ENCODE measurements at places on chromosomes 11 and 22. TPM values are rescaled to one million over a fixed set of nuclear protein-coding genes. Genes with fewer than 3 reads are reported as not detected.
A peak's percentile ranks its signal among the peaks of the same experiment; 100 is the strongest.

DNA sequence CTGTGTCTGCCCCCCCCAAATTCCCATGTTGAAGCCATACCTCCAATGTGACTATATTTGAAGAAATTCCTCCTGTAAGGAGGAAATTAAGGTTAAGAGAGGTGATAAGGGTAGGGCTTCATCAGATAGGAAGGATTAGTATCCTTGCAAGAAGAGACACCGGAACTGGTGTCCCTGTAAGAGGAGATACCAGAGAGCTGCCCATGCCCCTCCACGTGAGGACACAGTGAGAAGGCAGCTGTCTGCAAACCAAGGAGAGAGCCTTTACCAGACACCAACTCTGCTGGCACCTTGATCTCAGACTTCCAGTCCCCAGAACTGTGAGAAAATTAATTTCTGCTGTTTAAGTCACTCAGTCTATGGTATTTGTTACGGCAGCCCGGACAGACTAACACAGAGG lies 109.3 kb downstream of the ARFGAP2 start:
- DNase-seq: no peak

DNA sequence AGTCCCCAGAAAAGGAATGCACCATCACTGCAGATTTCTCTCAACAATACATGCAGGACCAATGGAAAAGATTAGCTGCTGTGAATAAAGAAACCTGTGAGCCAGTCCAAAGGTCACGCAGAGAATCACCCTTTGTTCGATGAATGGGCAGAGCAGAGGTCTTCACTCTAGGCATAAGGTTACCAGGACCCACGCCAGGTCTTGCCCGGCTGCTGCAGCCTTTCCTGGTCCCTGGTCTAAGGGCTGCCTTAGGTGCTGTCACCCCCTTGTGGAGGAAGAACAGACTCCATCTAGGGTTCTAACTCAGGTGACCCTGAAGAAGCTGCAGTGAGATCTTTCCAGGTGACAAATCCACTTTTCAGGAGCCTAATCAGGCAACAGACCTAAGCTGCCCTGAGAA lies 29.0 kb upstream of the NAP1L4 start:
- peak; percentile 21 for DNase-seq

Gene RNF215
- 20.5 TPM for total RNA-seq

Gene APOL1
- total RNA-seq: not detected

DNA sequence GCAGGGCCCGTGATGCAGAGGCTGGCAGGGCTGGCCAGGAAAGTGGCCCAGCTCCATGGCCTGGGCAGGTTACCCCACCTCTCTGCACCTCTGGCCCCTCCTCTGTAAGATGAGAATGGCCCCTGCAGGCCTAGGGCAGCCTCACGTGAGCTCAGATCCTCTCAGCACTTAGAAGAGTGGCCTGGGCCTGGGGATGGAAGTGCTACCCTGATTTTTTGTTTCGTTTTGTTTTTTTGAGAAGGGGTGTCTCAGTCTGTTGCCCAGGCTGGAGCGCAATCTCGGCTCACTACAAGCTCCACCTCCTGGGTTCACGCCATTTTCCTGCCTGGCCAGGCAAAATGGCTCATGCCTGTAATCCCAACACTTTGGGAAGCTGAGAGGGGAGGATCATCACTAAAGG lies 982 bp downstream of the APOBEC3H start:
- DNase-seq: peak; percentile 36

DNA sequence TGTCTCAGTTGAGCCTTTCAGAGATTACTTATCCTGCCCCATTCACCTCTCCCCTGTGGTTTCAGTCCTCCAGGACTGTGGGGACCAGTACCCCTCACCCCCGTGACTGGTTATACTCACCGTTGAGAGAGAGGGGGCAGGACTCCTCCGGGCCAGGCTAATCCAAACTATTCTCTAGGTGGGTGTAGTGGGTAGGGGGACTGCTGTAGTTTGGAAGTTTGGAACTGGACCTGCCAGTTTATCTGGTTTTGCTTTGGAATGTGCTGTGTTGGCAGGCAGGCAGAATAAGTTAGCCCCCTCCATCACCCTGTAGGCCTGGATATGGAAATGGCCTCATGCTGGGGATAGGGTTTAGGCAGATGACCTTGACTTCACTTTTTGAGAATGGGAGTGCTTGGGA lies 13.5 kb downstream of the TEAD1 start:
- DNase-seq: no peak

DNA sequence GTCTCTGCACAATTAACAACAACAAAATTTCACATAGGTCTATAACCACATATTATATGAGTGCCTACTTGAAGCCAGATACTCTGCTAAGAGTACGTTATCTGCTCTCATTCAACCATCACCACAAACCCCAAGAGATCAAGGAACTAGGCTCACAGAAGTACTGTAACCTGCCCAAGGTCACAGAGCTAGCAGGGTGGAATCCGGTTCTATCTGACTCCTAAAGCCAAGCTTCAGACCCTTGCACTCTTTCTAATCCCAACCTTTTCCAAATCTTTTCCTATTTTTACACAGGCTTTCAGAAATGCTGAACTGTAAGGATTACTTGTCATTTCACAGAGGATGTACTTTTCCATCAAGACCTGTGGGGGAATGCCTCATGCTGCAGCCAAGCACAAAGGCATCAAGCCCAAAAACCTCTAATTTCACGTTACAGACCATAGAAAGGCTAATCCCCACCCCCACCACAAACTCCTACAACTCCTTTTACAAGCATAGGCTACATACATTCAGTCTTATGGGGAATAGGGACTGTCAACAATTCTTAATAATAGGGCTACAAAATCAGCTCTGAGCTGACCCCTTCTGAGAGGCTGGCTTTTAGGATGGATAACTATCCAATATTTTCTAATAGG lies 927 bp downstream of the PRCP start:
- DNase-seq: peak; percentile 28

DNA sequence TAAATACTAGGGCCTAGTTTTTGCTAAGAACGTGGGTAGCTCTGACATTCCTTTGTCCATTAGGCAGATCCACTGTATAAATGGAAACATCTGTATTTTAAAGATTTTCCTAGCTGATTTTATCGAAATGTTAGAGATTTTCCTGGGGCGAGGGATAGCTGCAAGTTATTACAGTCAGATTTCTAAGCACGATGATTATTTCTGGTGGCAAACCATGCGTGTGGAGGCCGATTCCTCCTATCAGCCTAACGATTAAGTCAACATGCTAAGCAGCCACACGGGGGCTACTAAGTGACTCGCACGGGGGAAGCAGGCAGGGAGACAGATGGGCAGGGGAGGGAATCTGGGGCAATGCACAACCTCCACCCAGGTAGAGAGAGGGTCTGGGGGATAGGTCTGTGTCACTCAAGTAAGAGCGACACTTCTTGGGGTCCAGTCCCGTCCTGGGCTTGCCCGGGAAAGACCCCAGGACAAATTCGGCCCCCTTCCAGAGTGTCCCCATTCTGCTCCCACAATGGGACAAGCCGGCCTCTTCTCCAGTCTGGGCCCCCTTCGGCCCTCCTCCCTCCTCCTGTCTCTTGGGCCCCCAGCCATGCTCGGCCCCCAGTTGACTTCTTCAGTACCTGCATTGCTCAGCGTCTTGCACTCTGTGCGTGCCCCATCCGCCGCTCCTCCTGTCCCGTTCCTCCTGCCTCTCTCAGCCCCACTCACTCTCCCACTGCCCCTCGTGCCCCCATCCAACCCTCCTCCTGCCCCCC lies 571 bp downstream of the C11orf24 start:
- DNase-seq: peak; percentile 61

Gene LPXN
- 0.78 TPM for total RNA-seq

DNA sequence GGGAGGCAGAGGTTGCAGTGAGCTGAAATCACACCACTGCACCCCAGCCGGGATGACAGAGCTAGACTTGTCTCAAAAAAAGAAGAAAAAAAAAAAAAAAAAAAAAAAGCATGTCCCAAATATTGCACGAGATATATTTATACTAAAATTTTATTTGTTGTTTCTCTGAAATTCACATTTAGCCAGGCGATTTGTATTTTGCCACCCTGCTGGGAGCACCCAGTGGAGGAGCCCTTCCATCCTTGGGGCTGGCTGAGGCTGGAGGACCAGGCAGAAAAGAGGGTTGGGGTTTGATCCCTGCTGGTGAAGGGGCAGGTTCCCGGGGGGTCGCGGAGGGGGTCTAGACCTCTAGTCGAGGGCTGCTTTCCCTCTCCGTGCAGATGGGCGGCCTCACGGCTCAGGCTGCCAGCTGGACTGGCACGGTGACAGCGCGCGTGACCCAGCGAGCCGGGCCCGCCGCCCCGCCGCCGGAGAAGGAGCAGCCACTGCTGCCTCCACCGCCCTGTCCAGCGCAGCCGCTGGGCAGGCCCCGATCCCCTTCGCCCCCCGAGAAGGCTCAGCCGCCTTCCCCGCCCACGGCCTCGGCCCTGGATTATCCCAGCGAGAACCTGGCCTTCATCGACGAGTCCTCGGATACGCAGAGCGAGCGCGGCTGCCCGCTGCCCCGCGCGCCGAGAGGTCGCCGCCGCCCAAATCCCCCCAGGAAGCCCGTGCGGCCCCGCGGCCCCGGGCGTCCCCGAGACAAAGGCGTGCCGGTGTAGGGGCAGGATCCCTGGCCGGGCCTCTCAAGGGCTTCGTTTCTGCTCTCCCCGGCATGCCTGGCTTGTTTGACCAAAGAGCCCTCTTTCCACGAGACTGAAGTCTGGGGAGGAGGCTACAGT lies 952 bp upstream of the CATSPERZ start:
- peak; percentile 61 for DNase-seq

DNA sequence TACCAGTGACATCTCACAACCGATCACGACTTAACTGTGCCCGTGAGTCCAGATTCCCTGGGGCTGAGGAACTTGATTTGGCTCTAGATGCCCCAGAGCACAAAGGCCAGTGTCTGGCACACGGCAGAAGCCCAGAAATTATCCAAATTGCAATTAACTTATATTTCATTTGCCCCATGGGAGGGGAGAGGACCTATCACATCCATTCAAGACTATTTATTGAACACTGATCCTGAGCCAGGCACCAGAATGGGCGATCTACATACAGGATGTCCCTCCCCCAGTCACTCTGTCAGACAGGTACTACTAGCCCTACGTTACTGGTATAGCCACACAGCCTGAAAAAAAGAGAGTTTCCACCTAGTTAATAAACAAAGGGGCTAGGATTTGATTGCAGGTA lies 5.1 kb downstream of the DNAL4 start:
- DNase-seq: no peak

DNA sequence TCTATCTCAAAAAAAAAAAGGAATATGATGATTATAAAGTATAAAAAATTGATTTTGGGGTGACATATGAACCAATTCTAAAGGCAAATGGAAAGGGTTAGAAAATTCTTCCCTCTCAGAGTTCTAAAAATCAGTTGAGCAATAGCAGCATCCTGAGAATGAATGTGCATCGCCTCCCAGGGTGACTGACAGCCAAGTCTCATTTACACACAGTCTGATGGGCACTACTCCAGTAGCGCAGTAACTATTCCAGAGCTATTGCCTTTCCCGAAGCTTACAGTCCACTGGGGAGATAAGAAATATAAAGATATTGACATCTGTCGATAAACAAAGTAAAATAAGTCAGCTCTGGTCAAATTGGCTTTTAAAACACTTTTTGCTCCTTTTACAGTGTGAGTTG lies 32.3 kb upstream of the SORL1 start:
- peak; percentile 30 for DNase-seq

DNA sequence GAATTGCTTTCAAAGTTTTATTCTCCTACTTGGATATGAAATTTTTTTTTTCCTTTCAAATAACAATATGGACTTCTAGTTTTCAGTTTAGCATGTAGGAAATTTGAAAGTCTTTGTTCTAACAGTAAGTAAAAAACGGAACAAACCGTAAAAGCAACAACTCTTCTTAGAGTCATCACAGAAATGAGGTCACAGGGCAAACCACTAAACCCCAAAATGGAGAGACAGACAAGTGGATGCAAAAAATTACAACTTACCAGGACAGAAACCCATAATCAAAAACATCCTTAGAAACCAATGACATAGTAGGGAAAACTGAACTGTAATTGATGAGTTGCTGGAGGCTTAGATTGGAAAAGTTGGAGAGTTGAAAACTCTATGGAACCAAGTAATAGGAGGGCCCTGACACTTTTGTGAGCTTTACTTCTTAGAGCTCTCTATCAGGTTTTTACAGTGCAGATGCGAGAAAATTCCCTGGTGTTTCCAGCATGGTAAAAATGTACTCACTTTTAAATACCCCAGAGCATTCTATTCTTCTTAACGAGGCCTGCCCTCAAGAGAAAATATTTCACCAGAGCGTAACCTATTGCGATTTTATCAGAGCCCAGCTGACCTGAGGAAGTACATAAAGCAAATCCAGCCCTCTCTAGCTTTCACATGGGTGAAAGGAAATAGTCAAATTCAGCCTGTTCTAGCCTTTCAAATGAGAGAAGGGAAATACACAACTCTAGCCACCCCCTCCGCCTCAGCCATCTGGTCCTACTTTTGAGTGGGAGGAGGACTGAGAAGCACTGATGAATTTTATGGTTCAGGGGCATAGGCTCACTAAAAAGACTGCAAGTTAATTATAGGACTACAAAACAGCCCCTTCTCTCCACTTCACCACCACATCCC lies 39.1 kb downstream of the CASP12 start:
- DNase-seq: peak; percentile 69

GRCh38 chr11:96741068-96741467 lies 351.3 kb downstream of the JRKL start:
- DNase-seq: no peak

DNA sequence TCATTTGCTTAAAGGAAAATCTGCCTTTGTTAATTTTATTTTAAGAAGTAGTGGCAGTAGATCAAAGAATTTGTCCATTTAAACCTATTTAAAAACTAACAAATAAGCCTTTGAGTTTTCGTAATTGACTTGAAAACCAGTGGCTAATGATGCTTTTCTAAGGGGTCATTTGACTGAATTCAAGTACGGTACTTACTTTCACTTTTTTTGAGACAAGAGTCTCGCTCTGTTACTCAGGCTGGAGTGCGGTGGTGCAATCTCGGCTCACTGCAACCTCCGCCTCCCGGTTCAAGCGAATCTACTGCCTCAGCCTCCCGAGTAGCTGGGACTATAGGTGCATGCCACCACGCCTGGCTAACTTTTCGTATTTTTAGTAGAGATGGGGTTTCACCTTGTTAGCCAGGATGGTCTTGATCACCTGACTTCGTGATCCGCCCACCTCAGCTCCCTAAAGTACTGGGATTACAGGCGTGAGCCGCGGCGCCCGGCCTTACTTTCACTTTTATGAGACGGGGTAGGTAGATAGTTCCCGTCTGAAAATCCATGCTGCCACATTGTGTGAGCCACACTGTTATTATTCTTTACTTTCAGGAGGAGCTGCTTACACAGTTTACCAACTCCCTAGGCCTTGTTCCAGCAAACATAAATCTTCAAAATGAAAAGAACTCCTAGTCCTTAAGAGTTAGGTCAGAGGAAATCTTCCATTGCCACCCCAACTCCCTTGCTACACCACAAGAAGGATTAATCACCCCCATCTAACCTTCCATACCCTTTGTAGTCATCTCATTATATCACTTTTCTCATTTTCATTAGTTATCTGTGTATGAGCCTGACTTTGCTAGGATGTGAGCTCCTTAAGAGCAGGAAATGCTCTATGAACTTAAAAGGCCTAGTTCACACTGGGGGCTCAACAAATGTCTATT lies 926.6 kb upstream of the CCDC90B start:
- no peak for DNase-seq

GRCh38 chr11:119023741-119024140 lies 5.2 kb downstream of the TRAPPC4 start:
- no peak for DNase-seq

Gene OR4S2
- not detected for total RNA-seq

Measured in G401 (cell line).